Stimulated activated CD8-positive, alpha-beta memory T cell treated with anti-CD3 and anti-CD28 coated beads, Interleukin-4, amount 100 ng/mL, for 1 hour (primary cell): ENCODE measurements at places on chromosomes 1 and 21.

GRCh38 chr1:183234660-183235476, 48.8 kb downstream of the LAMC2 start:
- no peak for DNase-seq

- no peak for DNase-seq
These were observed 660 bp upstream of the RD3 start for GRCh38 chr1:211492511-211493132.

DNA sequence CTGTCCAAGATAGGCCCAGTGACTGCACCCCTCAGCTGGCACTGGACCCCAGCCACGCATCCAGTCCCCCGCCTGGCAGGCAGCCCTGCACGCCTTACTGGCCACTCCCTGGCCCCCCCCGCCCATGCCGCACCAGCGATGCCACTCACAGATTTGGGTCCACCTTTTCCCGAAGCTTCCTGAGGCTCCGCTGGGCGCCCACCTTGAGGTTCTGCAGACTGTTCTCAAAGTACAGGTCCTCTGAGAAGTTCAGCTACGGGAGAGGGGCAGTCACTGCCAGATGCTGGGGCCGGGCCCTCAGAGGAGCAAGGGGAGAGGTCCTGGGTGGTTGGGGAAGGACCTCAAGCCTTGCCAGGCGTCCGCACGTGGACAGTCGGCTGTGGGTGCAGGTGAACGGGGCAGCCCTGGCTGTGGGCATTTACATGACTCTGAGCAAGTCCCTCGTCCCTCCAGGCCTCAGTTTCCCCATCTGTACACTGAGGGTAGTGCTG, 8.1 kb downstream of the PRXL2B start:
- DNase-seq = no peak

DNA sequence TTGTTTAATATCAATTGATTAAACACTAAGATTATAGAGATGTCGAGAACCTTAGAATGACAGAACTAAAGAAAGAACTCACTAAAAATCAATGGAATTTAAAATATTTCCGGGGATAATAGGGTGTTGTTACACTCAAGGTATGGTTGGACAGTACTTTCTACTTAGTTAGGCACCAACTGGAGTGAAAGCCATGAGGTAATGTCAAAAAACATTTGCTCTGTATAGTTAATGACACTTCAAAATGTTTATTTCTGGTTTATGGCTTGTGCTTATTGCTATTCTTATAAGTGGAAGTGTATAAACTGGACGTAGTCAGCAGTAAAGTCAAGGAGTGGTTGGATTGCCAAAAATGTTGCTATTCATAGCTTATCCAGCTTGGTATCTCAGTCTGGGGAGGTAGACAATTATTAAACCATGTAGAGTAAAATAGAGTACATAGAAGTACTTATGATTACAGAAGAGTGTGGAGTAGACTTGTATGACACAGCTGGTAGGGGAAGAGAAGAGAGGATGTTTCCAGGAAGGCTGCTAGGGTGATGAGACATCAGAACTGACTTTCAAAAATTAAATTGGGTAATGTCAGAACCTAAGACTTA, 56.5 kb upstream of the BMP8A start:
- DNase-seq = no peak

GRCh38 chr1:58108783-58109182, 437.7 kb downstream of the OMA1 start:
- no peak for DNase-seq

DNA sequence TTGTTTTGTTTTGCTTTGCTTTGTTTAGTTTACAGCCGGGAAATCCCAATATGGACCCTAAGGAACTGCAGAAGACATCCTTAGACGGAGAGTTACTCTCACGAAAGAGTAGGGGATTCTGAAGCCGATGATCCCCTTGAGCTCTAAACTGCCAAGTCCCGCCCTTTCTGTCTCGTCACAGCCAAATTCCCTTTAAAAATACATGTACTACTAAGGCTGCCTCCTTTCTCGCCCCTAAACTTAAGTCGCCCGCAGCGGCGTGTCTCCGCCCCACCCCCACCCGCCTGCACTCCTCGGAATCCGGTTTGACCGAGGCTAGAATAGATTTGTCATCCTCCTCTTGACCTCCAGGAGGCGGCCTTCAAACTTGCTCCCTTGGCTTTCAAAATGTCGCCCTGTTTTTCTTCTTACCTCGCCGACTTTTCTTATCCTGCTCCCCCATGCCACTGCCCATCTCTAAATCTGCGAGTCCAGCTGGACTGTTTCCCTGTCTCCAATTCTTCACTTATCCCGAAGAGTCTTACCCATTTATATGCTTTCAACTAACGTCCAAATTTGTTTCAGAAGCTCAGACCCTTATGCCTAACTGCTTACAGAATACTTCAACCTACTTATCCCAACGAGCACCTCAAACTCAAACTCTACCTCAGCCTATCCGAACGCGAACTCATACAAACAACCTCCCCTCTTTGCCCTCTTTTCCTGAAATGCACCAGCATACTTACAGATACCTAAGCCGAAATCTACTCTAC, 10.9 kb upstream of the BOLA1 start:
- DNase-seq = peak; percentile 28

GRCh38 chr1:227709451-227709850, 25.7 kb downstream of the JMJD4 start:
- no peak for DNase-seq

GRCh38 chr1:161502641-161503393, 2.4 kb upstream of the FCGR2A start:
- no peak for DNase-seq

- DNase-seq = no peak
These were observed 196.0 kb downstream of the RPS6KC1 start for GRCh38 chr1:213247038-213247437.

DNA sequence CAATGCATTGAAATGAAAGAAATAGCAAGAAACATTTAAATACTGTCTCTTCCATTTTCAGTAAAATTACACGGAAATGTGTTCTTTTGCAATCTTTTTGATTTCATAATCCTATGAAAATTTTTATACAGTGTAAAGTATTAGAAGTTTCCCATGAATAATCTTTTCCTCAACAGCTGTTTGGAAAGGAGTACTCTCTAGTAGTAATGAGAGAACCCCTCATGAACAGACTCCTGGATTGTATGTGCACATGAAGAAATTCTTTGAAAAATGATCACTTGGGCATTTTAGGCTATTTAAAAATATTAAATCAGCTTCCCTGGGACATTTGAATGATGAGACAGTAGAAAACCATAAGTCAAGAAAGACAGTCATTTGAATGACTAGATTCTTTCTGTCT, 64.4 kb downstream of the LHX9 start:
- no peak for DNase-seq

GRCh38 chr21:39523399-39523798, 71.6 kb downstream of the SH3BGR start:
- no peak for DNase-seq

GRCh38 chr21:42387843-42388340, 8.0 kb downstream of the TMPRSS3 start:
- DNase-seq = no peak

DNA sequence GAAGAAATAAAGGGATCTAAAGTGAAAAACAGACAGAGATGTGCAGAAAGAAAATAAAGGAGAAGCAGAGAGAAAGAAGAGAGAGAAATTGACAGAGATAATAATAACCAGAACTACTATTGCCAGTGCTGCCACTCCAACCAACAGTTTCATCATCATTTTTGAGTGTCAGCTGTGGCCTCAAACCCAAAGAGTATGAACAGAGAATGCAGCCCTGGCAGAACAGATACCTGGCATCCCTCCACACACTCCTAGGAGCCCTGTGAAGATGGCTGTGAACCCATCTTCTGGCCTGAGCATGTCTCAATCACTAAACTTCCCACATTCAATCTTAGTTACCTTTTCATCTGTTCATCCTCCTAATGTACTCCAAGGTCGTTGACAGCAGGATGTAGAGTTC, 385.8 kb upstream of the NFIA start:
- DNase-seq = no peak

DNA sequence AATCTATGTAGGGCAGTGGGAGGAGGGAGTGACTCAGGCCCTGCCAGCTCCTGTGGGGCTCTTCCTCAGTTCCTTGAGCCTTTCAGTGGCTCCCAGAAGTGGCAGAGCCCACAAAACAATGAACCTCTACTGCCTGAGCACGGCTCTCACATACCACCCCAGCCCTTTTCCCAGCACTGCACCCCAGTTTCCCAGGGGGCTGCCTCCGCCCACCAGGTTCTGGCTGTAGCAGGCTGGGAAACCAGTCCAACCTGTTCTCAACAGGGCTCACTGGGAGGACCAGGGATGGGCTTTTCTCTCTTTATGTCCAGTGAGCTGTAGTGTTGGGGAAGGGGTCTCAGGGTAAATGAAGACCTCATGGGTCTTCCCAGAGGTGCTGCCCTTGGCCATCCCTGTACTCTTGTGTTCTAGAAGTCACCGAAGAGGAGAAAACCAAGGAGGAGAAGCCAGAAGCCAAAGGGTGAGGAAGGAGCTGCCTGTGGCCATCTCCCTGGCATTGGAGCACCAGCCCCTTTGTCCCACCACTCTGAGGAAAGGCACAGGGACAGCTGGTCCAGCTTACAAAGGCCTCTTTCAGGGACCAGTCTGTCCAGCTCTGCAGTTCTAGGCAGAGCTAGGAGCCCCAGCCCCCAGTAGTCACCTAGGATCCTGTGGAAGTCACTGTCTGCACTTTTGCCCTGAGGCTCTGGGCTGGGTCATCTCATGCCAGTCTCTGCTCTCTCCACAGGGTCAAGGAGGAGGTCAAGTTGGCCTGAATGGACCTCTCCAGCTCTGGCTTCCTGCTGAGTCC, 3.5 kb downstream of the MARCKSL1 start:
- DNase-seq = no peak

DNA sequence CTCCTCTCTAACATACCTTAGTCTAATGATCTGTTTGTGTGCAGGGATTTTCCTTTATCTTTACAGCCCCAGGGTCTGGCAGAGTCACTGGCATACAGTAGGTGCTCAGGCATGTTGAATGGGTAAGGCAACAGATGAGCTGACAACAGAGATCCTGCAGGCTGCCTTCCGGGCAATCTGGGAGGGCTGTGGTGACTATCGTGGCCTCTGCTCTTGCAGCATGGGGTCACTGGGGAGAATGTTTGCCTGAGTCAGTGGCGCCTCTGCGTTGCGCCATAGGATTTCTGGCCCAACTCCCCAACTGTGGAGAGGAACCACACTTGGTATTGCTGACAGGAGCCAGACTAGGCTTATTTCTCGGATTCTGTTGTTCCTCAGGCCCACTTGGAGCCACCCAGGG, 93.8 kb downstream of the LAMC2 start:
- no peak for DNase-seq

DNA sequence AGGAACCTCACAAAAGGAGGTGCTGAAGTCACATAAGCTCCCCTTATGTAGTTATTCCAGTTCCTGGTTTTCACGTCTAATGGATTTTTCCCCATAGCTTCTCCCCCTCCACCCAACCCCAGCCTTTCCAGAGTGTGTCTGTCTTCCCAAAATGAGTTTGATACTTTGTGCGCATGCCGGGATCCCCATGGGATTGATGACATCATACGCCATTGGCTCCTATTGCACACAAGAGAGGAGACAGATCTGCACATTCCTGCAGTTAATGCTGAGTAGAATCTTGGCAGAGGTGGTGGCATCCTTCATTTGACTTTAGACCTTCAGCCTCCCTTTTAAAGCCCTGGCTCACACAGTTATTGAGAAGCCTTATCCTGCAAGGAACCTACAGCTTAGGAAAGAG, 71.4 kb downstream of the DDR2 start:
- DNase-seq = no peak

DNA sequence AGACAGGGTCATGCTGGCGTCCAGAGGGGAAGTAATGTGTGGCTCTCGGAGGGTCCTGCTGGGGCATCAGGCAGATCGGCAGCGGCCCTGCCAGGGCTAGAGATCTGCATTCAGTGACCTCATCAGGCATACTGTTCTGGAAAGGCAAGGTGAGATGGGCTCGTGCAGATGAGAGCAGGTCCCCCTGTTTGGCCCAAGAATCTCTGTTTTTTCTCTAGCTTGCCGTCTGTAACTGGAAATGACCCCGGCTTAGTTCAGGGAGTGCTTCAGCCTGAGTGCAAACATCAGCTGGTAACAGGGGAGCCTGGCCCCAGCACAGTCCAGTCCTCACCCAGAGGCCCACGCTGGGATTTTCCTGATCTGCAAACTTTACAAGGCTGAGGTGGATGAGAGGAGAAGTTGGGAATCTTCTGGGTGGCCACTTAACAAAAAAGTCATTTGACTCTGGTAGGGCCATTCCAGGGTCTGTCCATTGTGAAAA, 2.1 kb downstream of the FAM163A start:
- DNase-seq = no peak

GRCh38 chr1:114208714-114209113, 55.0 kb upstream of the SYT6 start:
- no peak for DNase-seq

GRCh38 chr1:108590441-108590840, 30.5 kb downstream of the EEIG2 start:
- no peak for DNase-seq

- no peak for DNase-seq
These were observed 36.3 kb downstream of the PTGFRN start for GRCh38 chr1:116945996-116946395.

GRCh38 chr21:45356251-45356650, 48.7 kb upstream of the COL18A1 start:
- no peak for DNase-seq

DNA sequence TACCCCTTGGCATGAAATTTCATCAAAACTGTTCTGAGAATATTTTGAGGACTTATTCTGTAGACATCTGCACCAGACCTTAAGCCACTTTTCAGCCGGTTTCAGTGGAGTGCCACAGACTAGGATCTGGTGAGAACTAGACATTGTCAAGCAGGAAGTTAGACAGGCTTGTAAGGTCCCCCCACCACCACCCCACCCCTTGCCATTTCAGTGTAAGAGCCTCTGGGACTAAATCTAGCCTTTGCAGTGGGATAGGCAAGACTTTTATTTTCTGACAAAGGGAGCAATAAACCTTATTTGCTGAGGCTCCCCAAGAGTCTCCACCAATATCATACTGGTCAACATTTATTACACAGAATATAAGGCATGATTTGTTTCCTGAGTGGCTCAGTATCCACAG, 77.9 kb upstream of the EXO1 start:
- no peak for DNase-seq

DNA sequence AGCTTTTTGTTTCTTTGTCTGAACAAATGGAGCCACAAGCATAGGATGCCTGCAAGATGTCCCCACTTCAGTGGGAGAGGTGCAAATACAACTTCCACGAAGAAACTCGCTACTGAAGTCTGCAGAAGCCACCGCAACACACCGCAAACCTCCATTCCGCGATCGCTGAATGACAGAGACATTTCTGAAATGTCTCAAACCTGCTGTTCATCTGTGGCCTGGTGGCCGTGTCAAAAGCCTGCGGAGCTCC, 1.0 kb downstream of the TP53BP2 start:
- DNase-seq = no peak
